ENCODE measurements at places on chromosomes 5 and 9.

DNA sequence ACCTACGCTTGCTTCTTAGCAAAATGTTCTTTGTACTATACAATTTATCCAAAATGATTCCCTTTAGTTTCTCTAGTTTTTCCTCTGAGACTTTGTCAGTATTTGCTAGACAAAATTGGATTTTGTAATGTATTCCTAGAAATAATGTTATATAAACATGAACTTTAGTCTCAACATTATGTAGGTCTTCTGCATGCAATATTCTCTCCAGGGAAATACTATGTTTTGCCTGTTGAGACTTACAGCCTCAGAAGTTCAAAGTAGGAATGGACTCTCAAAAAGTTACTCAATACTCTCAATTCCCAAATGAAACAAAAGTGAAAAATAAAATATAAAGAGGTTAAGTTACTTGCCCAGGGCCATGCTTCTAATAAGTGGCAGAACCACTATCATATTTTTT is 24.8 kb upstream of the SMC2 start:
- no peak for DNase-seq

DNA sequence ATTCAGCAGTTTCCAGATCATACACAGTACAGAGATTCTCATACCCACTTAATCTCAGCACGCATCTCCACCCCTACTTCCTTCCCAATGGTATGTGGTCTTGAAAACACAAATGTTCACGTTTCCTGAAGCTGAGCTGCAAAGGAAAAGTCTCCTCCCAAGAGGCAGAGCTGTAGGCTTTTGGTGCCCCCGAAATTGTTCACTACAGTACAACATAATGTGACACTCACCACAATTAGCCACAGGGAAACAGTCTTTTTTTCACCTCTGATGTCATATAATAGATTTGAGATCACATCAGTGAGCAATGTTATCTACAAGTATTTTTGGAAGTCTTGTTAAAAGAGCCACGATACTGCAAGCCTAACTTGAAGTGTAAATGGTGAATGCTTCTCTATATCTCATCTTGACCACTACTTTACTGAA is 40.2 kb downstream of the NFIB start:
- DNase-seq, result no peak

DNA sequence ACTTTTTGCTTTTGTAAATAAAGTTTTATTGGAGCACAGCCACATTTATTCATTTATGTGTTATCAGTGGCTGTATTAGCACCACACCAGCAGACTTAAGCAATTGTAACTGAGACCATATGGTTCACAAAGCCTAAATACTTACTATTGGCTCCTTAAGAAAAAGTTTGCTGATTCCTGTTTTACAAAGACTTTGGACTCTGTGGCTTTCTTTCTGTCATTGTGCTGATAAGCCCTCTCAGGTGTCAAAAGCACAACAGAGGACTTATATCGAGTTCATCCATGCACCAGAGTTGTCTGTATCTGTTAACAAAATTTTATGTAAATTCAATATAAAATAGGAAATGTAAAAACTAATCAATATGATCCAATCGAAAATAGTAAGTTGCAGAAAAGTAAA is 55.6 kb upstream of the PCSK5 start:
- no peak for DNase-seq

DNA sequence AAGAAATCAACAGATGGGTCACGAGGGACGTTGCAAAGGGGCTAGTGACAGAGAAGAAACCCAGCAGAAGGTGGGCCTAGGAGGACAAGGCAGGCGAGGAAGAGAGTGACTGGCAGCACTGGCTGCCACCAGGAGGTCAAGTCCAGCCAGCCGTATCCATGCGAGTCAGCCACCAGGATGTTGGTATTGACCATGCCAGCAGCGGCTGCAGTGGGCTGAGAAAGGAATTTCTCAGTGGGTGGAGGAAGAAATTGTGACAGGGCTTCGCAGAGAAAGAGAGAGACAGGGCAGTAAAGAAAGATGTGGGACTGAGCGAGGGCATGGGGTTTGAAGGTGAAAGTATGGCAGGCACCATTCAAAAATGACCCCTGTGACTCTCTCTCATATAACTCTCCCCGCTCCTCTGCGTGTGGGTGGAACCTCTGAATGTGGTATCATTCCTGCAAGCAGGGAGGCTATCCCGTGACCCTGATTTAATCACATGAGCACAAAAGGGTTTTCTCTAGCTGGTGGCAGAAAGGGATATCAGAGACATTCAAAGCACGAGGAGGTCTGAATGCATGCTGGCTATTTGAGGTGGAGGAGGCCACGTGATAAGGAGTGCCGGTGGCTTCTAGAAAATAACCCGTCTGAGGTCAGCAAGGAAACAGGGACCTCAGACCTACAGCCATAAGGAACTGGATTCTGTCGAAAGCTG is 45.4 kb upstream of the FBXW11 start:
- DNase-seq, result no peak

DNA sequence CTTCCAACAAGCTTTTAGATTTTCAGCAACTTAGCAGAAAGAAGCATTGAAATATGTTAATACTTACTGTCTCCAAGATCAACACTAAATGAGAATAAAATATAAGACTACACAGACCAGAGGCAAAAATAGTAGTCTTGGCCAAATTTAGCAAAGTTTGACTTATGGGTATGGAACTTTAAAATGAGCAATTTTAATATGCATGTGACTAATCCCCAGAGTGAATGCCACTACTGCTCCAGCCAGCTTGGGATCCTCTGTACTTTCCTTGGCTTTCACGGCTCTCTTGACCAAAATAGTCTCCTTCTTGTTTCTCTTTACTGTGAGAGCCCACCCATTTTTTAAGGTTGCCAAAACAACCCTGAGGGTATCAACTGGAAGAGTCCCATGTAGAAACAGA is 148.0 kb upstream of the GRIA1 start:
- DNase-seq, result no peak

DNA sequence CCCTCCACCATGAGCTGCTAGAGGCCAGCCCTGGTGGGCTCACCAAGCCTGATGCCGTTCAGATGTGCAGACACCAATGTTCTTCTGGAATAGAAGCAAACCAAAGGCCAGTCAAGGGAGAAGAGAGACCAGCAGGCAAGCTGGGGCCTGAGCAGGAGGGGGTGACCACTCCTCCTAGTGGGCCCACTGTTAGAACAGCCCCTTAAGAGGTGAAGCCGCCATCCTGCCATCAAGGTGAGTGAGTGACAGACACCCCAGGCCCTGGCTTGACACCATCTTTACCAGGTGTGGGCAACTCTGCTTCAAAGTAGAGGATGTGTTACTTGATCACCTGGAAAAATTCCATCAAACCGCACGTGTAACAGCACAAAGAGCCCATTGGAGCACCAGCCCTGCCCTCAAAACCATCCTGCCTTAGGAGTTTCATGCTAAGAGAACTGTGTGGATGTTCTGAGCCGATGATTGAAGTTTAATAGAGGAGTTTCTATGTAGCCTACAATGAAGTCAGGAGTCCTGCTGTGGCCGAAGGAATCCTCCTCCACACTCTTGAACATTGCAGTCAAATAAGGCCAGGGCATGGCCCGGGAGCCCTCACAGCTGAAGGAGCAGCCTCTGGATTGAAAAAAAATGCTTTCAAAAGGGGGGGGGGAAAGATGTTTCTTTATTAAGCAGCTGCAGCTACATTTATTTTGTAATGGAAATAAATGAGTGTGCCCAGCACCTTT is 20.8 kb downstream of the AMBP start:
- no peak for DNase-seq

GRCh38 chr9:129213551-129213950 is 35.5 kb upstream of the IER5L start:
- no peak for DNase-seq
